ENCODE measurements at places on chromosomes 7 and 10. TPM values are rescaled to one million over a fixed set of nuclear protein-coding genes. Genes with fewer than 3 reads are reported as not detected.

The VGF gene
- not detected for total RNA-seq

The WASHC2C gene
- 22.4 TPM for total RNA-seq

The FOXL3 gene
- not detected for total RNA-seq

The CLRN3 gene
- total RNA-seq: not detected

The AKR1C8 gene
- not detected for total RNA-seq

The CYP2W1 gene
- not detected for total RNA-seq

The MMD2 gene
- not detected for total RNA-seq
